Right cardiac atrium (tissue), 5 donors: ENCODE measurements at places on chromosomes 6 and 20. TPM values are rescaled to one million over a fixed set of nuclear protein-coding genes. Genes with fewer than 3 reads are reported as not detected.

GRCh38 chr20:43189554-43190331, at the start of gene PTPRT:
Gene PTPRT, minus strand, starts transcription at chr20:43189906. Its CDS starts 173 bp downstream, at chr20:43189733.
- no peak for DNase-seq

PROKR2 gene
- not detected for total RNA-seq

DNA sequence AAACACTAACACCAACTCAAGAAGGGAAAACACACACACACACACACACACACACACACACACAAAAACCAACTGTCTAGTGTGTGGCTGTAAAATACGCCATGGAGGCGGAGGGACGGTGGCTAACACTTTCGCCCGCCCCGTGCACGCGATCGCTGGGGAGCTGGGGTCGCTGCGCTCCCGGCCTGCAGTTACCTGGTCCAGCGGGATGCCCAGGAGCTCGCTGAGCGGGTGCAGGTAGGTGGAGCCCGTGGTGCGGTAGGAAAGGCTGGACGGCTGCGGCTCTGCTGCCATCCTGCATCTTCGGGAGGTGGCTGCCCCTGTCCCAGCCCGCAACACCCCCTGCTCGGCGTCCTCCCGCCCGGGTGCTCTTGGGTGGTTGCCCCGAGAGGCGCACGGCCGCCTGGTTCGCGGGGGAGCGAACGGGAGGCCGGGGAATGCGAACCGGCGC, 303 bp downstream of the MBOAT1 start:
- no peak for DNase-seq

TOP1 gene
- 30.7 TPM for total RNA-seq

PACSIN1 gene
- 11.9 TPM for total RNA-seq

- DNase-seq = peak; percentile 25
Measured at GRCh38 chr6:157982102-157982562, 469 bp downstream of the SYNJ2 start.

SMIM28 gene
- not detected for total RNA-seq

DNA sequence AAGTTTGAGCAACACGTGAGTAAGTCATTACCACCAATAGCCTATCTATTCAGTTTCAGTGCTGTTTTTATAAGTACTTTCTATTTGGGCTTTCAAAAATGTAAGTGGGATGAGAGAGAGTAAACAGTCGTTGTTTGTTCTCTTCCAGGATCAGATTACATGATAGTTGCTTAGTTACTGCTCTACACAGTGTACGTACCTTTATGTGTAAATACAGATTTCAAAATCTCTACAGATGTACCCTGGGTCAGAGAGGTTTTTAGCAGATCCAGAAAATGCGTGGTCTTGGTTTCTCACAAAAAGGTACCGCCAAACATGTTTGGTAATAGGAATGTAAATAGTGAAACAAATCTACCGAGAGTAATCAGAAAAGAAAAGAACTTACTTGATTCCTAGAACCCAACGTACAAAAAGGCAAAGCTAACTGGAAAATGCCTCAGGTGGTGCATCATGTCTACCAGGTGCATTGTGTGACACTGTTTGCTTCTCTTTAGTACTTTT, 421.1 kb downstream of the BCKDHB start:
- no peak for DNase-seq

DNA sequence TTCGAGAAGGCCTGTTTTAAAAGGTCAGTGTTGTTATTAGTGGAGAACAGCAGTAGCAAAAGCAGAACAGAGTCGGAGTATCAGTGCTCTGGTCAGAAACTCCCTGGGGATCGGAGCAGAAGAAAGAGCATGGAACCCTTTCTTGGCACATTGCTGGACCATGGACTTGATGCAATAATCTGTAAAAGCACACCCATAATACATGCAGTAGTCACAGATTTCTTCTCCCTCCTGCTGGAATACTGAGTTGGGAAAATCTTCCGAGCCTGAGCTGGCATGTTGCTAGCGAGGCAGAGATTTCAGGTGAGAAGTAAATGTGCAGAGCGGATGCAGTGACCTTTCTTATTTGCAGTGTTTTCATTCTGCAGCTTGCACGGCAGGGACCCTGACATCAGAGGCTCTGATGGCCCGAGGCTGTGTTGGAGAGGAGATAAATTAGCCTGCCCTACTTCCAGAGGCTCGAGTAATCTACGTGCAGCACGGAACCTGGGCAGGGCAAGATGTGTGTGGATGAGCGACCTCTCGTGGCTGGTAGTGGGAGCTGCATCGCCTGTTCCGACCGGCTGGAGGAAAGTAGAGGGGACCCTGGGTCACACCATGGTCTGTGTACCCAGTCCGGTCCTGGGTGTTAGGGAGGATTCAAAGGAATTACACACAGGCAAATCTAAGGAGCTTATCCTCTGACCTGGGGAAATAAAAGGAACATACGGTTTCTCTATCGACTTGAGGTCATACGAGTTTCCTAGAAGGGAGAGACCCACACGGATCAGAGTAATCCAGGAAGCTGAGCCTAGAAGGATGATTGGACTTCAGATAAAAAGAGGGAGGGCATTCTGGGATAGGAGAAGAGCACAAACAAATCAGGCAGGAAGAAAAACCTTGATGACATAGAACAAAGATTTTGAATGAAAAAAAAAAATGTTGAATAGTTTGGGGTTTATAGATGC, 137.0 kb upstream of the STMND1 start:
- DNase-seq = peak; percentile 57

MAN1A1 gene
- 25.2 TPM for total RNA-seq

POU3F2 gene
- total RNA-seq = not detected

- no peak for DNase-seq
Measured at GRCh38 chr6:38804358-38804757, 89.2 kb downstream of the DNAH8 start.

MMS22L gene
- total RNA-seq = 4.9 TPM

PMEPA1 gene
- total RNA-seq = 37.5 TPM

TIAM2 gene
- total RNA-seq = 9.2 TPM

ZNF217 gene
- total RNA-seq = 8.5 TPM

- peak; percentile 93 for DNase-seq
Measured at GRCh38 chr20:58209652-58210397, 18.6 kb downstream of the ANKRD60 start.

GRCh38 chr6:103027271-103027931, 1633.9 kb downstream of the GRIK2 start:
- no peak for DNase-seq

GRCh38 chr6:137652961-137653705, 158.9 kb upstream of the OLIG3 start:
- no peak for DNase-seq

DNA sequence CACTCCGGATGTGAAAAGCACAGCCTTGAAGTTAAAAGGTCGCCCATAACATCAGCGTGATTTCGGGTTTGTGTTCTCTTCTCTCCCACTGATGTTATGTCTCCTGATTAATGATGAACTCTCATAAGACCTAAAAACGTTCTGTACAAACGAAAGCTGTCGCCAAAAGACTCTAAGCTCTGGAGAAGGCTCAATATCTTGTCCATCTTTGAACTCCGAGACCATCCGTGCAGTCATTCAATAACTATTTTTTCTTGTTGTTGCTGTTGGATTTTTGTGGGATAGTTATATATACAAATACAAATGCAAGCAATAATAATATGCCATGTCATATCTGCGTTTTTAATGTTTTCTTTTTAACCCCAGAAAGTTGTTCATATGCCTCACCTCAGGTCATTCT, 291.8 kb upstream of the MARCKS start:
- DNase-seq = no peak

FOXS1 gene
- 2.0 TPM for total RNA-seq

- DNase-seq = no peak
Measured at GRCh38 chr20:50398471-50398820, 111.7 kb upstream of the PTPN1 start.

GRCh38 chr20:2385496-2385895, 4.8 kb downstream of the TGM6 start:
- no peak for DNase-seq

DNA sequence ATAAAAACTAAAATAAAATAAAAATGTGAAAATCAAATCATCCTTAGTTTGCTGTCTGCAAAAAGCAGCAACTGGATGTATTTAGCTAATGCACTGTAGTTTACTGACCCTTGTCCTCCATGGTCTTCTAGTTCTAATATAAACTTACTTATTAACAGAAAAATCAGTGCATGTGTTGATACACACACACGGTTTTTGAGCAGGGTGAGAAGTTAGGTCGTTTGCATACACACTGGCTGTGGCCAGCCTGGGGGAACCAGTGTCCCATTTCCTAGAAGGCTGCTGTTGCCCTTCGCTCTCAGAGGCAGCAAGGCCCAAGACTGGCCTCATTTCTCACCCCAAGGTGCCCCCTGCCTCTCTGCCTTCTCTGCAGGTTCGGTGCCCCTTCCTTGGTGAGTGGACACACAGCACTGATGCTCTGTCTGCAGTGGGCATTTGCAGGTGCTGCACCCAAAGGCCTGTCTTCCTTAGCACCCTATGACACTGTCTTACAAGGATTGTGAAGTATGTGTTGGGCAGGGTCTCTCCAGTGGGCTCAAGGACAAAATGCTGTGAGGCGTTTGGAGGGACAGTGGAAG, 168.5 kb downstream of the SCP2D1 start:
- DNase-seq = no peak

RIPPLY2 gene
- not detected for total RNA-seq
